ENCODE measurements at places on chromosomes 3 and 15.

GRCh38 chr15:70538278-70538677, 225.1 kb downstream of the UACA start:
- peak; percentile 12 for DNase-seq

DNA sequence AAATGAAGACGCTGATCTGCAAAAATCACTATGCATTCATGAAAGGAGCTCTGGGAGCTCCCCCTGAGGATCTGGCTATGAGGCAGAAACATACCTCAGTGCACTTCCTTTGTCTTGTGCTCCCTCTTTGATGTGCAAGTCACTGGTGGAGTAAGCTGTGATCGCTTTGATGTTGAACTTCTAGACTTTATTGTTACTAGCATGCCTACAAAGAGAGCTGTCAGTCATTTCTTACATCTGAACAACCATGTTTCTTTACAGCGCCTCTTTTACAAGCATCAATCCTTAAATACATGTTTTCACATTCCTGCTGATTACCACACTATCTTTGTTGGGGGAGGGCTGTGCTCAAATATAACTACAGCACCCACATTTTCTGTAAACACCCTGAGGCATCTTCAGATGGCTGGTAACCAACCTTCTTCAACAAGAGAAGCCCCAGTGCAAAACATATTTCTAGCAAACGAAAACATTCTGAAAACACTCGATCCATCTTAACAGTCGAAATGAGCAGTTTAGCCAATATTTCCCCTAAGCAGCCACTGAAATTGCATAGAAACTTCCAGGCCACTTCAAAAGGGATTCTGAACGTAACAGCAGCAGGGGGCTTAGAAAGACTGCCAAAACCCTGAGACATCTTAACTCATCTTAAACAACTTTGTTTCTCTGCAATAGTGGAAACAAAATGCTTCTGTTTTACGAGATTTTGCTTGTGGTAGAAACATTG, 101.9 kb upstream of the ICE2 start:
- DNase-seq: no peak

DNA sequence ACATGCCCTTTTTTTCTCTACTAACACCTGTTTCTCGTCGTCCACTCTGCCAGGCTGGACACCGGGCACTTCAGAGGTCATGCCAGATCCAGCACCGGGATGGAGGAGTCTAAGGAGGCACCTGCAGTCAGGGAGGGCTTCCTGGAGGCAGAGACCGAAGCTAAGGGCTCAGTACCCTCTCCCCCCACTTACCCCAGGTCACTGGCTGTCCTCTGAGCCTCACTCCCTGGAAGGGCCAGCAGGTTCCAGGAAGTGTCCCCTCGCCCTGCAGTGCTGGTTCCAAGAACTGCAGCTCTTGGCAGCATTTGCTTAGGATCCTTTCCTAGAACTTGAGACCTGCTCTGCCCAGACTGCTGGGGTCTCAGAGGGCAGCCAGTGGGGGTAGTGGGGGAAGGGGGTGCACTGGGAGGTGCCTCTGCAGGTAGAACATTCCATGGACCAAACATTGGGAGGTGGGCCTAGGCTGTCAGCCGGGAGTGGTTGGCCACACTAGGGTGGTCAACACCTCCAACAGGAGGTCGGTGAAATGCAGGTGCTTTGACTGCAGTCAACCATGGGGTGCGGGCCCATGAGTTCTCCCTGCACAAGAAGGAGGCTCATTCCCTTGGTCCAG, 11.3 kb downstream of the CISH start:
- no peak for DNase-seq

GRCh38 chr3:163368168-163368567, 1710.1 kb downstream of the SI start:
- DNase-seq: no peak

GRCh38 chr15:73593304-73594074, 39.7 kb downstream of the NPTN start:
- no peak for DNase-seq

DNA sequence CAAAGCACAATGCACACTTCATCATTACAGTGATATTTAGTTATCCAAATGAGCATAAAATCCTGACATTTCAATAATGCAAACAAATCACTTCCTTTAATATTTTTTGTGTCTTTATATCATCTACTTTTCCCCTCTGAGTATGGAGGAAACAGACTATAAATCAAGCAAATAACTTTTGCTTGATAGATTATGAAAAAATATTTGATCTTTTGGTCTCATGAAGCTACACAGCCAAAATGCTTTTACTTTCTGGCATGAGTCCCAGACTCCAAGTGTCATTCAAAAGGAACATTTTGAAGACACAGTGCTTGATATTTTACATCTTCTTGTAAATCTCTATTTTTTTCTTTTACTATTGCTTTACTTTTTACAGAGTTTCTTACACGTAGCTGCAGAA, 215.3 kb upstream of the ROBO1 start:
- DNase-seq: no peak

- no peak for DNase-seq
These were observed 321.5 kb upstream of the CADM2 start for GRCh38 chr3:84637272-84637671.

GRCh38 chr3:13054341-13055285, 18.6 kb downstream of the IQSEC1 start:
- no peak for DNase-seq

GRCh38 chr3:147370349-147370748, 36.0 kb downstream of the ZIC4 start:
- no peak for DNase-seq

DNA sequence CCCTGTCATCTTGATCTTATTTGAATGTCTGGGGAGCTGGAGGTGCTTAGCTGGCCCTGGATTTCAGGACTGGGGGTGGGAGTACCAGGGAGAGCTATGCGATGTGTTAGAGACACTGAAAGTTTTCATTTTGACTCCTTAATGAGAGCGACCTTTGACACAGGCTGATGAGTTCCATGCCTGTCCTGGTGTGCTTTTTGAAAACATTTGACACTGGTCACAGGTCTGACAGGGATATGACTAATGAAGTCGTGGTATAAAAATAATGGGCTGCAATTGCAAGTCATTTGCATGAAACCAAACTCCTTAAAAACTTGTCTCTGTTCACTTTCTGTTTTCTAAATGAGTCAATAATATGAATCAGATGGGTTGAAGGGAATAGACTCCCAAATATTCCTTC, 81.9 kb downstream of the MECOM start:
- DNase-seq: no peak

- peak; percentile 75 for DNase-seq
These were observed 30.3 kb upstream of the C15orf39 start for GRCh38 chr15:75171408-75171807.

- peak; percentile 74 for DNase-seq
These were observed 440.8 kb downstream of the PYDC2 start for GRCh38 chr3:191901741-191902140.

GRCh38 chr15:91891788-91892345, 38.4 kb downstream of the SLCO3A1 start:
- DNase-seq: no peak

- DNase-seq: peak; percentile 81
These were observed 17.3 kb downstream of the ZDHHC19 start for GRCh38 chr3:196193736-196194541.

GRCh38 chr3:87227835-87228144, 681 bp downstream of the CHMP2B start:
- no peak for DNase-seq

- no peak for DNase-seq
These were observed 3.7 kb upstream of the CCR2 start for GRCh38 chr3:46350262-46350565.

DNA sequence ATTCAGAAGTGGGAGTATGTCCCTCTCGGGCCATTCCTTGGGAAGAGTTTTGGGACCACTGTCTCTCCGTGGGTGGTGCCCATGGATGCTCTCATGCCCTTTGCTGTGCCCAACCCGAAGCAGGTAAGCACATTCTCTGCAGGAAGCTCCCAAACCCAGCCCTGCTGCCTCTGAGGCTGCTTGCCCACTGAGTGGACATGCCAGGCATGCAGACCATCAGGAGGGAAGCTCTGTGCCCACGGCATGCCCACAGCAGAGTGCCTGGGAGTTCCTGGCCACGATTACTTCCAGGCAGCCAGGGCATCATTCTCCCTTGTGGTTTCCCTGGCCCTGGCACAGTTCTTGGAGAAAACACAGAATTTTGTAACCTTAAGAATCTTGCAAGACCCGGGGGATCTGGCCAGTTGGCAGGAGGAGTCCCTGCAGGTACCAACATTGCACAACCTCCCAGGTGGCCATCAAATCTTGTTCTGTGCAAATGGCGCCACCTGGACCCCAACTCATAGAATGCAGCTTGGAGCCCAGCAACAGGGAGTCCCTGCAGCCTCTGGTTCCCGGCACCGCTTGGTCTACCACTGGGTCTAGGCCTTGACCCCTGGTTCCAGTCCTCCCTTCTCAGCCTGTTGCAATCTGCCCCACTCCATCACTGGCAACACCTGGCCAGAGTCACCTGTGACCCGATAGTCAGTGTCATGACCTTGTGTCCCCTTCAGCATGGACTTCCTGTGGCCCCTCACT, 20.4 kb downstream of the FAH start:
- DNase-seq: peak; percentile 56

- DNase-seq: peak; percentile 68
These were observed 507.5 kb upstream of the TGFBR2 start for GRCh38 chr3:30098653-30099455.

DNA sequence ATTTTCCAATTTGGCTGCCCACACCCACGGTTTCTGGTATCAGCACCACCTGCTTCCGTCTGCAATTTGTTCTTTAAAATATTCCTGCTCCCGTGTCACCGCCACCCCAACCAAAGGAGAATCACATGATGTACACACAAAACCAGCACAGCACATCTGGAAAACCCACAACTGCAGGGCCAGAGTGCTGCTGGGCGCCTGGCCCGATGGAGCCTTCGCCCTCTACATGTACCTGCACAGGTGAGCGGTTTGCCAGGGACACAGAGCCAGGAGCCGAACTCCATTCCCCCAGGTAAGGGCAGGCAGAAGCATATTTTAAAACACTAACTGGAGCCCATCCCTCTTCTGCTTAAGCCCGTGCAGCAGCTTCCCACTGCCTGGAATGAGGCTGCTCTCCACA, 75.6 kb downstream of the ADAMTS17 start:
- no peak for DNase-seq

- no peak for DNase-seq
These were observed 493.9 kb downstream of the ZIC1 start for GRCh38 chr3:147903026-147903425.

DNA sequence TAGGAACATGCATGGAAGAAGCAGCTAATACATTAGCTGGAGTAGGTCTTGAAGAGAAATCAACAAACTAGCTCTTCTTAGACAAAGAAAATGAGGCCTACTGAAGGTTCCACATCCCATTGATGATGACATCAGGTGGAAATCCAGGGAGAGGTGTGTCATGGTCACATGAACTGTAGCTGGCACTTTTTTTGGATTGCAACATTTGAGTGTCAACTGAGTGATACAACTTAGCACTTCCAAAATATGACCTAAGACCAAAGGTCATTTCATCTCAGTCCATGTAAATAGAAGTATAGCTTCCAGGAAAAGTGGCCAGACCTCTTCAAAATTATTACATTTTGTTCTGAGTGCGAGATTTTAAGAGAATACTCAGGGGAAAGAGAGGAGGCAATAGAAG, 117.2 kb upstream of the MEIS2 start:
- DNase-seq: no peak

GRCh38 chr3:31077021-31077601, 182.7 kb upstream of the GADL1 start:
- DNase-seq: peak; percentile 75

- DNase-seq: no peak
These were observed 31.3 kb downstream of the SNRK start for GRCh38 chr3:43317461-43318316.

- no peak for DNase-seq
These were observed 594 bp upstream of the ICE2 start for GRCh38 chr15:60479361-60480110.

DNA sequence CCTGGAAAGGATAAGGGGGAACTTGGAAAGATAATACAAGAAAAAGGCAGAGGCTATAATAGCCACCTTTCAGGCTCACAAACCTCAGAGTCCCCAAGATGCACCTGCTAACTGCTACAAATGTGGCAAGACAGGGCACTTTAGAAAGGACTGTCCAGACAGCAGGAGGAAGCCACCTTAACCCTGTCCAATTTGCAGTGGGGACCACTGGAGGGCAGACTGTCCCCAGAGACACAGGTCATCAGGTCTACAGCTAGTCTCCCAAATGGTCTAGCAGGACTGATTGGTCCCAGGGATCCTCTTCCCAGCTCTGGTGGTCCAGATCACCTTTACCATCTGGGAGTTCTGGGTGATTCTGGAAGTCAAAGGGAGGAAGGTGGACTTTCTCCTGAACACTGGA, 882.5 kb upstream of the GBE1 start:
- no peak for DNase-seq

GRCh38 chr3:46851364-46852333, 11.6 kb downstream of the MYL3 start:
- no peak for DNase-seq

GRCh38 chr15:25909806-25910205, 46.7 kb upstream of the ATP10A start:
- DNase-seq: no peak

GRCh38 chr3:23668430-23668904, 137.3 kb upstream of the UBE2E1 start:
- peak; percentile 93 for DNase-seq

DNA sequence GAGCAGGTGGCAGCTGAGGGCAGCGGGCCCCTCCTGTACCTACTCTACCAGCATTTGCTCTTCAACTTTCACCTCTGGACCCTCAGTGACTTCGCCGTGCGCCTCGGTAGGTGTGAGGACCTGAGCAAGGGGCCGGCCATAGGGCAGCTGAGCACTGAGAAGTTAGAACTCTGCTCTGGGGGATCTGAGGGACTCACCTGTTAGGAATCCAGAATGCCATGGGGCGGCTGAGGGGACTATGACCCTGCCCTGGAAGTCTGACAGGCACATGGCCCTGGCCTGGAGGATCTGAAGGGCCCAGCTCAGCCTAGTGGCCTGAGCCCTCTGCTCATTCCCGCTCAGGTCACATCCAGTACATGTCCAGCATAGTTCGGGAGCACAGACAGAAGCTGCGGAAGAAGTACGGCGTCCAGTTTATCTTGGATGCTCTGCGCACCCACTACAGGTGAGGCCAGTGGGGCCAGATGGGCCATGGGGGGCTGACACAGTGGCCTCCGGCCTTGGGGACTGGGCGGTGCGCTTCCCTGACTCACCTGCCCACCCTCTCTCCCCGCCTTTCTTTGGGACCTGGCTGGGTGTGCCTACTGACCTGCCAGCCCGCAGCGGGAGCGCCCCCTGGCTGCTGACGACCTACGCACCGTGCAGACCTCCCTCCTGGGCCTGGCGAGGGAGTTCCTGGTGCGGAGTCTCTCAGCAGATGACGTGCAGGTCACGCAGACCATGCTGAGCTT, 18.8 kb downstream of the NBEAL2 start:
- DNase-seq: no peak
